Activated T-cell treated with anti-CD3 and anti-CD28 coated beads for 48 hours (primary cell): ENCODE measurements at places on chromosomes 1 and 21.

GRCh38 chr21:36544545-36544944 lies 64.6 kb upstream of the CLDN14 start:
- no peak for DNase-seq

GRCh38 chr1:147849098-147849895 lies 53.3 kb upstream of the GJA8 start:
- no peak for DNase-seq

GRCh38 chr1:9311479-9311878 lies 18.8 kb downstream of the SPSB1 start:
- DNase-seq: no peak

DNA sequence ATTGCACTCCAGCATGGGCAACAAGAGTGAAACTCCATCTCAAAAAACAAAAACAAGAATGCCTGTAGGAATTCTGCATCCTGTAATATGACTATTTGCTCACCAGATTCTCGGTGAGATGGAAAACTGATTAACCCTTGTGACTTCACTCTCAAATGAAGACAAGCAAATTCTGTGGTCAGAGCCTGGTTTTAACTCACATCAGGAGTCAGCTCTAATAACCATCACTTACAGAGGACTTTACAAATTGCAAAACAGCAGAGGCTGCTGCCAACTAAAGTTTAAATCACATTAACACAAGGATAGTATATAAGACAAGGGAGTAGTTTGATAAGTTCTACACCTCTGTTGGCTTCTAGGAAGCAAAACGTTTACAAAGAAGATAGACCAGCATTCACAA lies 35.7 kb upstream of the FAM163A start:
- no peak for DNase-seq
